RWPE2 (cell line): ENCODE measurements at places on chromosomes 16 and 17.

DNA sequence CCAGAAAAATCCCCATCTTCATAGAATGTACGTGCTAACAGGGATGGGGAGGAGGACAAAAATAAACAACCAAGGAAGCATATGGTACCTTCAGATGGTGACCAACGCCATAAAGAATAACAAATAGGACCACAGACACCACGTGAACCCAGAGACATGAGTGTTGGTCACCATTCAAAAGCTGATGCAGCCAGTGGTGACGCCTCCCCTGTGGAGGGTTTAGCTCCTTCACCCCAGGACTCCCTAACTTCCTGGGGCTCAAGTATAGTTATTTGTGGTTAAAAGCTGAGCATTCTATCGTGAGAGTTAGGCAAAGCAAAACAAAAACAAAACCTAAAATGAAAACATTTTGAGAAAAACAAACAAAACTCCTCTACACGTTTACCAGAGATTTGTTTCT lies 184.7 kb downstream of the SOX9 start:
- DNase-seq: no peak

DNA sequence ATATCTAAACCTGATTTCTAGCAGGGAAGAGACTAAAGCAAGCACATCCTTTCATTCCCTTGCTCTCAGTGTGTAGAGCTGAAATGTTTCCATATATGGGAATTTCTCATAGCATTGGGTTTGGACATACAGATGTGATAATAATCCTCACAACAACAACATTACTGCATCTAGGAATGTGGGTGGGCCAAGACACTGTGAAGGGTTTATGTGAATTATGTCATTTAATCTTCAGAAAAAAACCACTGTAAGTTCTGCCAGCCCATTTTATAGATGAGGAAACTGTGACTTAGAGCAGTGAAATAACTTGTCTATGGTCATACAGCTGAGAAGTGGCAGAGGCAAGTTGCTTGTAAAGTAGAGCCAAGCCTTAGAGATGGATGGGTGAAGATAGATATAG lies 5.2 kb downstream of the OMG start:
- DNase-seq: no peak

- DNase-seq: no peak
Observed at GRCh38 chr17:76714822-76715495, 4.2 kb upstream of the MXRA7 start.

GRCh38 chr17:13694934-13695333 lies 93.2 kb upstream of the HS3ST3A1 start:
- no peak for DNase-seq

DNA sequence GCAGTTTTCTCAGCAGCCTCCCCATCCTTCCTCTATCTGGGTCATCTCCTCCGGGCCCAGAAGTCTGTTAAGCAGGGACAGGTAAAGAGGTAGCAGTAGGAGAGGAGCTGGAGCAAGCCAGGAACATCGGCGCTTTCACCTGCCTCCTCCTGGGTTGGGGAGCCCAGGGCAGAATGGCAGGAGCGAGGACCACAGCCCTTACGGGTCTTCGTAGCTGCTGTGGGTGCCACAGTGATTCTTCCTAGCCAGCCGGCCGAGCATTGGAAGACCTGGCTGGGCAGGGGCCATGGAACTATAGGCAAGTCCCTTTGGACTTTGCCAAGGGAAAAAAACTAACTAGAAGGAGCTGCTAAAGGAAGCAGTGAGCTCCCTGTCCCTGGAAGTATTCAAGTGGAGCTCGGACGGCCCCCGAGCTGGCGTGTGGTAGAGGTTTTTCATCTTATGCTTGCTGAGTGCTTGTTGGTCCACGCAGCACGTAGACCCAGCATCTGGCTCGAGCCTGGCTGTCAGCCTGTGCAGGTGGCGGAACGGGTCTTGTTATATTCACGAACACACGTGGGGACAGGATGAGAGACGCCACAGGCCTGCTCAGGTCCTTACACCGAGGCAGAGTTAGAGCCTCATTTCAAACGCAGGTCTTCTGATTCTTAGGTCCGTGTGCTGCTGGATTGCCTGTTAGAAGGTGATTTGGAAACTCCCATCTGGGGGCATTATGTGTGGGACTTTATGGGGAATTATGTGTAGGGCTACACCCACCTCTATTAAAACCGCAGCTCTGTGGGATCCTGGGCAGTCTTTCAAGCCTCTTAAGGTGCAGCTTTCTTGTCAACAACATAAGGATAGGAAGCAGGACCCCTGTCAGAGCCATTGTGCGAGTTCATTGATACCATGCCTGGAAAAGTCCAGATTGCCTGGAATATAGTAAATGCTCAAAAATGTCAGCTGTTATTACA lies 54.8 kb downstream of the OR1D5 start:
- no peak for DNase-seq

GRCh38 chr16:50369133-50369804 lies 481 bp upstream of the BRD7 start:
- no peak for DNase-seq

DNA sequence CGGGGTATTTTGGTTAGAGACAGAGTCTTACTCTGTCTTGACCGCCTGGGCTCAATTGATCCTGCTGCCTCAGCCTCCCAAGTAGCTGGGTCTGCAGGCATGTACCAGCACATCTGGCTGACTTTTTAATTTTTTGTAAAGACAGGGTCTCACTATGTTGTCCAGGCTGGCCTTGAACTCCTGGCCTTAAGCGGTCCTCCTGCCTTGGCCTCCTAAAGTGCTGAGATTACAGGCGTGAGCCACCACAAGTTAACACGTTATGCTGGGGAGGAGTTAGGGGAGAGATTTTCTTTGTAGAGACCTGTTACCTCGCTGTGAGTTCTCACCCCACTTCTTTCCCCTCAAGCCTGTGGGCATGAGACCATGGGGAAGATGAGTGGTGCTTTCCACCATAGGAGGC lies 1.8 kb upstream of the CES4A start:
- DNase-seq: no peak

- DNase-seq: no peak
Observed at GRCh38 chr17:67139784-67140665, 95.7 kb downstream of the CACNG1 start.

DNA sequence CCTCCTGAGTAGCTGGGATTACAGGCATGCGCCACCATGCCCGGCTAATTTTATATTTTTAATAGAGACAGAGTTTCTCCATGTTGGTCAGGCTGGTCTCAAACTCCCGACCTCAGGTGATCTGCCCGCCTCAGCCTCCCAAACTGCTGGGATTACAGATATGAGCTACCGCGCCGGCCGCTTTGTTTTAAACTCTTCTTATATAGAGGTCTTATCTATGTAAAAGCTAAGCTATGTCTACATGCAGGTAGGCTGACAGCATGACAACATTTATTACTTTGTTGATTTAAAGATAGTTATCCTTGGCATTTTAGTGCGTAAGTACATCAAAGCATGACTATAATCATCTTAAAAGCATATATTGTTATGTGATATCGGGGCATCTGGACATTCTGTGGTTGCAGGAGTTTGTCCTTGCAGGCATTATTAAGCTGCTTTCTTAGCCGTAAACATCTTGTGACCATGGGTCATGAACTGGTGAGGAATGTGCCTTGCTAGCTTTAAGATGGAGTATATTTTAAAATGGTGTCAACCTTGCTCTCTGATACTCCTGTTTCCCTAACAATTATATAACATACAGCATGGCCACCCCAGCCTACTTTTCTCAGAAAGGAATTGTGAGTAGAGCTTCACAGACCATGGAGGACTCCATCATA lies 45.8 kb upstream of the TAOK1 start:
- DNase-seq: no peak

GRCh38 chr16:86901483-86901882 lies 323.1 kb downstream of the FOXL1 start:
- DNase-seq: no peak

DNA sequence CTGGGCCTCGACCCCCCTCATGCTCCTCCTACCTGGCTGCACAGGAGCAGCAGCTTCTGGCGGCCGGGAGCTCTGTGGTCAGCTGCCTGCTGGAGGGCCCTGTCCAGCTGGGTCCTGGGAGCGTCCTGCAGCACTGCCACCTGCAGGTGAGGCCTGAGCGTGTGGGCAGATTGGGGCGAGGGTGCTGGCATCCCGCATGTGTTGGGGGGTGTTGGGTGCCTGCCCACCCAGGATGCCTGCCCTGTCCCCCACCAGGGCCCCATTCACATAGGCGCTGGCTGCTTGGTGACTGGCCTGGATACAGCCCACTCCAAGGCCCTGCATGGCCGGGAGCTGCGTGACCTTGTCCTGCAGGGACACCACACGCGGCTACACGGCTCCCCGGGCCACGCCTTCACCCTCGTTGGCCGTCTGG lies 16.5 kb downstream of the FCSK start:
- DNase-seq: no peak

- no peak for DNase-seq
Observed at GRCh38 chr17:20243524-20243923, 223.8 kb downstream of the LGALS9B start.

DNA sequence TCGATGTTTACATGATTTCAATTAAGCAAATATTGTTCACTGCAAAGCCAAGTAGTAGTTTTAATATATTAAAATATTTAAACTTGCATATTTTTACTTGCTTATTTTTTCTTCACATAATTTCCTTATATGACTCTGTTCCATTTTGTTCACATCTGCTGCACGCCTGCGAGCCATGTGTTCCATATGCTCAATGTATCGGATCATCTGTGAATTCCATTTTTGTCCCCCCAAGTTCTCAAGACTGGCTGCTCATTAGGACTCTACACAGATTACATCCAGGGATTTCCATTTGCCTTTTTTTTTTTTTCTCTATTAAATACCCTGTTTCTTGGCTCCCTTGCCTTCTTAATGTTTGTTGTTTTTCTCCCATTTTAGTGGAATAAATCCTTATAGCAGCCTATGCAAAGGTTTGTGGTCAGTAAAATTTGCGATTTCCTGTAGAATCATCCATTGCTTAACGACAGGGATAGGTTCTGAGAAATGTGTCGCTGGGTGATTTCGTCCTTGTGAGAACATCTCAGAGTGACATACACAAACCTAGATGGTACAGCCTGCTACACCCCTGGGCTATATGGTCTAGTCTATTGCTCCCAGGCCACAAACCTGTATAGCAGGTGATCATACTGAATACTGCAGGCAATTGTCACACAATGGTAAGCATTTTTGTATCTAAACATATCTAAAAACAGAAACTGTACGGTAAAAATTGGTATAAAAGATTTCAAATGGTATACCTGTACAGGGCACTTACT lies 30.2 kb upstream of the TEKT3 start:
- no peak for DNase-seq

DNA sequence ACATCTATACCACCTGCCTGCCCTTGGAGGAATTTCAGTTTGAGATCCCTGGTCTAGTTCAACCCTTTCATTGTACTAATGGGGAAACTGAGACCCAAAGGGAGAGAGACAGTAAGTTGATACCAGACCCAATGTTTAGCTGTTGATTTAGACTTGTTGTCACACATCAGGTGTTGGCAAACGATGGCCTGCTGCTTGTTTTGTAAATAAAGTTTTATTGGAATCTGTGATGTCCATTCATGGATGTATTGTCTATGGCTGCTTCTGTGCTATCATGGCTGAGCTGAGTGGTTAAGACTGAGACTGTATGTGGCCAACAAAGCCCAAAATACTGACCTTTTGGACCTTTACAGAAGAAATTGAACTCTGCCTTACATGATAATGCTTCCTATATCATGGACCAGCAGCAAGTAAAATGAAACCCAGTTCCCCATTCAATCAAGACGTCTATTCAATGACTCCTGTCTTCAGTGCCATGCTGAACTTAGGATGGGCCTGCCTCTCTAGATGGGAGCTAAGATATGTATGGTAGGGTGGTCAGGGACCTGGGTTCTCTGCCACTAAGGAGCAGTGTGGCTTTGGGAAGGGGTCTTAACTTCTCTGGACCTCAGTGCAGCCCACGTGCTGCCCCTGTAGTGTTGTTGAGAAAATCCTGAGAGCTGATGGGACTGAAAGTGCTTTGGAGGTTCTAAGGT lies 111.0 kb downstream of the IRX5 start:
- no peak for DNase-seq

- DNase-seq: no peak
Observed at GRCh38 chr16:52613508-52613907, 66.6 kb upstream of the TOX3 start.

- DNase-seq: peak; percentile 28
Observed at GRCh38 chr16:27816561-27816960, 247.0 kb downstream of the GSG1L start.

DNA sequence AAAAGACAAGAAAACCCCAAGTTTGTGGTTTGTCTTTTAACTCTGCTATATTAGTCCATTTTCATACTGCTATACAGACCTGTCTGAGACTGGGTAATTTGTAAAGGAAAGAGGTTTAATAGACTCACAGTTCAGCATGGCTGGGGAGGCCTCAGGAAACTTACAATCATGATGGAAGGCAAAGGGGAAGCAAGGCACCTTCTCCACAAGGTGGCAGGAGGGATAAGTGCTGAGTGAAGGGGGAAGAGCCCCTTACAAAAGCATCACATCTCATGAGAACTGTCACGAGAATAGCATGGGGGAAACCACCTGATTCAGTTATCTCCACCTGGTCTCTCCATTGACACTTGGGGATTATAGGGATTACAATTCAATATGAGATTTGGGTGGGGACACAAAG lies 13.5 kb upstream of the ADAM11 start:
- DNase-seq: no peak

DNA sequence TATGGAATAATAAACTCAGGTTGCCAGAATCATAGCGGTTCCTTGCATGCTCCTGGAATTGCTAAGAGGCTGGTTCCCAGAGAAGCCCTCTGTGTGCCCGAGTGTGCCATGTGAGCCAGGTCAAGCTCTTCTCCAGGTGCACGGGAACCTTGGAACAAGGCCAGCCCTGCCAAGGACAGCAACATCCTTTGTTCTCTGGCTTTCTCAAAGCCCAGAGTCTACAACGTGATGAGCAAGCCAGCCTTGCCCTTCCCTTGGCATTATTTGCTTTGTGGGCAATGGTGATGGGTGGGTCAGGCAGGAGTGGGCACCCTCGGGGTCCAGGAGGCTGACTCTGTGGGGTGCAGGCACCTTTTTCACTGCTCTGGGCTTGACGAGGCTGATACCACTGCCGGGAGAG lies 14.2 kb upstream of the SEC14L1 start:
- peak; percentile 92 for DNase-seq

- no peak for DNase-seq
Observed at GRCh38 chr16:15792563-15792971, 64.3 kb downstream of the MYH11 start.

- no peak for DNase-seq
Observed at GRCh38 chr17:67095803-67096202, 51.4 kb downstream of the CACNG1 start.

DNA sequence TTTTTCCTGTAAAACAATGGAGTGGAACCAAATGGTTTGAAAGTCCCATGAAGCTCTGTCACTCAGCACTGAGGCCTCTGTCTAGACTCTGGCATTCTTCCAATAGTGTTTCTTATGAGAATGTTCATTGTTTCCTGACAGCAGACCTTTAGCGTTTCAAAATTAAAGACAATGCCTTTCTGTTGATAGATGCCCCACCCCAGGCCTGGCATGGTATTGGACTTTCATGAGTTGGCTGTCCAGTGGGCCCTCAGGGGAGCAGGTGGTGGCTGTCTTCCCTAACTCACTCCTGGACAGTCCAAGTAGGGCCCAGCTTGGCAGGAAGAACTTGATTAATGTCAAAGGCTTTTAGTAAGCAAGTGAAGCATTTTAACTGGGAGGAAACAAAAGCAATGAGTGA lies 186.5 kb upstream of the CCL2 start:
- DNase-seq: no peak
